Inflammatory macrophage (primary cell): ENCODE measurements at places on chromosomes 4 and X.

GRCh38 chrX:10016519-10017132, 49.5 kb downstream of the CLDN34 start:
- DNase-seq: no peak

DNA sequence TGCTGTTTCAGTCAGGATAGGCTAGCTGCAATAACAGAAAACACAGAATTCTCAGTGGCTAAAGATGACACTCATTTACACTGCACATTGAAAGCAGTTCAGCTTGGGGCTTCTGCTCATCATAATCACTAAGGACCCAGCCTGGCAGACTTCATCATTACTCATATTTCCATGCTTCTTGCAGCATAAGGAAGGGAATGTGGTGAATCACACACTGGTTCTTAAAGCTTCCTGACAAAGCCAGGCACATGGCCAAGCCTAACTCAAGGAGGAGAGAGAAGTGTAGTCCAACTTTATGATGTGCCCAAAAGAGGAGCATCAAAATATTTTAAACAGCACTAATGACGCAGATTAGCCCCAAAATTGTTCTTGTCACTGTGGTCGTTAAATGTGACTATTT, 186.5 kb downstream of the BANK1 start:
- DNase-seq: no peak

- DNase-seq: no peak
These were observed 4.6 kb downstream of the DUSP9 start for GRCh38 chrX:153651540-153652079.

DNA sequence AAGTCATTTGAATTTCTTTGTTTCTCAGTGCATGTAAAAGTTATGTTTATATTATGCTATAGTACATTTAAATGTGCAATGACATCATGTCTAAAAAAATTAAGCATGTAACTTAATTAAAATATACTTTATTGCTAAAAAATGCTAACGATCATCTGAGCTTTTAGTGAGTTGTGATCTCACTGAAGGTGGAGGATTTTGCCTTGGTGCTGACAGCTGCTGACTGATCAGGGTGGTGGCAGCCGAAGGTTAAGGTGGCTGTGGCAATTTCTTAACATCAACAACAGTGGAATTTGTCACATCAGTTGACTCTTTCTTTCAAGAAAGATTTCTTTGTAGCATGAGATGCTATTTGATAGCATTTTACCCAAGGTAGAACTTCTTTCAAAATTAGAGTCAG, 6.6 kb downstream of the ANAPC4 start:
- no peak for DNase-seq

DNA sequence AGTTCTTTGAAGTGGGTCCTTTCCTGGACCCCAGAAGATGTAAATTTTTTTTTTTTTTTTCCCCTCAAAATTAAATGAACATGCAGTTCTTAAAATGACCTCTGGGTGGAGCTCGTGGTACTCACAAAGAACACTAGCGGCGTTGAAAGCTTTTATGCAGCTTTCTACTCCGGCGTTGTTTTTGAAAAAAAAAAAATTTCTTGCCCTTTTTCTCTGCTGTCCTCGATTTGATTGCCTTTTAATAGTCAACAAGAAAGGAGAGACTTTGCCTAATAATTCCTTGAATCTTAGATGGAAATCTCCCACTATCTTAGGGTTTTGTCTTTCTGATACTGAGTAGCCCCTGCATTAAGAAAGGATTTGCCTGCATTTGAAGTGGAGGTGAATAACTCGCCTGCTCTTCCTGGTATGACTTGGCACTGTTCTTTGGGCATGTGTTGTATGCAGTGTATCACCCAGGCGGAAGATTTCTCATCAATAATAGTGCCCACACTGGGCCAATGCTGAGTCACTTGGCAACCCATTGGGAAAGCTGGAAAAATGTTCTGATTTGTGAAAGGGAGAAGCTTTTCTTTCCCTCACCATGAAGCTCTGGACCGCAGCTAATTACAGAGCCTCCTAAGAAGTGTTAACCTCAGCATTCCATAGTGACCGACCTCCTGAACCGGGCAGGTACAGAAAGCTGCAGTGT, 104.0 kb downstream of the PHEX start:
- peak; percentile 11 for DNase-seq

DNA sequence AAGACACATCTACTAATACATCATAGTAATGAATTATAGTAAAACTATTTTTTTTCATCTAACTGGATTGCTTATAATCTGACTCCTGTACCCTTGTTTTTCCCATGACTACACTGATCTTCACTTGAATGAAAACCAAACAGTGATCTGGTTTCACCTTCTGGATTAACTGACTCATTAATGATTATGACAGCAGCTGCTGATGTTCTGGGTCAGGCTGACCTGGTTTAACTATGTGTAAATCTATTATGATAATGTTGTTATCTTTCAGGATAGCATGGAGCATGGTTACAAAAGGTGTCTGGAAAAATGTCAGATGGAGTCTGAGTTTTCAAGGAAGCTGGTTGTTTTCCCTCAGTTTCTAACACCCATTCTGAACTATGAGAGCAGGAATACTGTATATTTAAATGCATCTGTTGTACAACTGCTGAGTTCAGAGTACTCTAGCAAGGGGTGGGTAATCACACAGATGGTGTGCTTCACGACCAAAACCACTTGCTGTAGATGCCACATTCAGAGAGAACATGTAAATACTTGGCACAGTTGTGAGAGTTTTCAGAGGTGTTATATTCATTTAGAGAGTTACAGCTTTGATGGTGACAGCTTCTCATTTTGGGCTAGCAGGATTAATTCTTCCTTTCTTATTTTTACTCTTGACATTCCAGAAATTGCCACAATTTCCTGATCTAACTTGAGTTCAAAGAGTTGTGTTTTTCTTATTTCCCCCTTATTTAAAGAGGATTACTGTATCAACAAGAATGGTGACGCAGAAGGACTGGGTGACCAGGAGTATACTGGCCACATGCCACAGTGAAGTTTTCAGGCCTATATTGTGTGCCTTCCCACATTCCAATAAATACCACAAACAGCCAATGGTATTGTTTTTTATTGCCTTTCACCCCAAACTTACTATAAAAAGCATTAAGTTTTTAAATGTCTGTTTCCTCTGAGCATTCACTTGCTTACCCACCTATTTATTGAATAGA, 249.7 kb upstream of the TET2 start:
- DNase-seq: no peak
